Left renal pelvis (tissue), 4 donors: ENCODE measurements at places on chromosomes 12 and 14. TPM values are rescaled to one million over a fixed set of nuclear protein-coding genes. Genes with fewer than 3 reads are reported as not detected.

Gene KRT73
- polyA plus RNA-seq: not detected

Gene MUCL1
- polyA plus RNA-seq: not detected

Gene FIGNL2
- polyA plus RNA-seq: 2.8 TPM

Gene TSPAN19
- 0.43 TPM for polyA plus RNA-seq

Gene CLEC9A
- polyA plus RNA-seq: 0.26 TPM

Gene PIWIL1
- 0.98 TPM for polyA plus RNA-seq

Gene CSRP2
- polyA plus RNA-seq: 86.7 TPM

Gene PZP
- 0.44 TPM for polyA plus RNA-seq

Gene COCH
- polyA plus RNA-seq: 5.3 TPM

Gene CPM
- polyA plus RNA-seq: 27.6 TPM

Gene IL23A
- polyA plus RNA-seq: 1.3 TPM

Gene UBR7
- polyA plus RNA-seq: 39.4 TPM

Gene PTGDR
- polyA plus RNA-seq: 0.49 TPM

Gene P2RX2
- 1.8 TPM for polyA plus RNA-seq

Gene SLC6A12
- 14.7 TPM for polyA plus RNA-seq

Gene TEX52
- 0.37 TPM for polyA plus RNA-seq
